Body of pancreas (tissue), 4 donors: ENCODE measurements at places on chromosomes 2 and 18.
A peak's percentile ranks its signal among the peaks of the same experiment; 100 is the strongest.

- H3K4me3 ChIP-seq = no peak overlapping the region
- DNase-seq = no peak
- no peaks in the 10 kb centered on the region for H3K36me3 ChIP-seq
- no peaks in the 10 kb centered on the region for H3K4me1 ChIP-seq
Observed at GRCh38 chr18:73733806-73734314, 413.8 kb downstream of the FBXO15 start.

GRCh38 chr2:74510272-74510671 lies 2.8 kb upstream of the PCGF1 start:
- no peak for DNase-seq
- H3K27me3 ChIP-seq = no peaks in the 10 kb centered on the region
- H3K36me3 ChIP-seq = no peaks in the 10 kb centered on the region
- H3K4me3 ChIP-seq = no peak overlapping the region
- peaks cover 46% of the 10 kb centered on the region for H3K4me1 ChIP-seq

- no peaks in the 10 kb centered on the region for H3K4me1 ChIP-seq
- no peak overlapping the region for H3K27ac ChIP-seq
- no peak for DNase-seq
- H3K36me3 ChIP-seq = no peaks in the 10 kb centered on the region
- H3K4me3 ChIP-seq = no peak overlapping the region
Observed at GRCh38 chr2:1854729-1855547, 110.6 kb upstream of the PXDN start.

- H3K4me3 ChIP-seq = no peak overlapping the region
- H3K27me3 ChIP-seq = no peaks in the 10 kb centered on the region
- no peaks in the 10 kb centered on the region for H3K36me3 ChIP-seq
- H3K27ac ChIP-seq = no peak overlapping the region
Observed at GRCh38 chr2:238848976-238849853, 1.3 kb downstream of the TWIST2 start.

DNA sequence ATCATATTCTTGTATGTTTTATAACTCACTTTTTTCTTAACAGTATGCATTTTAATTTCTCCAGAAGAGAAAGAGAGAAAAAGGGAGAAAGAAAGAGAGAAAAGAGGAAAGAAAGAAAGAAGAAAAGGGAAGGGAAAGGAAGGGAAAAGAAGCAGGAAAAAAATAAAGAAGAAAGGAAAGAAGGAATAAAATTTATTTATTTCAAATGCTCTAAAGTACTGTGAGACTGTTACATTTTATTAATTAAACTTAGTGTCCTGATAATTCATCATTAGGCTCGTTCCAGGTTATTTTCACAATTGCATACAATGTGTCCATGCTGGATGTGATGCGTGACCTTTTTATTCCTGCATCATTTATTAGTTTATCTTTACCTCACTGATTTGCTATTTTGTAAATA lies 1023.4 kb upstream of the KLHL29 start:
- H3K27ac ChIP-seq = no peak overlapping the region
- no peak for DNase-seq
- no peak overlapping the region for H3K4me3 ChIP-seq
- no peaks in the 10 kb centered on the region for H3K27me3 ChIP-seq

GRCh38 chr2:20314562-20315501 lies 35.8 kb downstream of the PUM2 start:
- peaks cover 13% of the 10 kb centered on the region for H3K36me3 ChIP-seq
- H3K4me1 ChIP-seq = peaks cover under 1% of the 10 kb centered on the region
- no peak for DNase-seq
- no peaks in the 10 kb centered on the region for H3K27me3 ChIP-seq

DNA sequence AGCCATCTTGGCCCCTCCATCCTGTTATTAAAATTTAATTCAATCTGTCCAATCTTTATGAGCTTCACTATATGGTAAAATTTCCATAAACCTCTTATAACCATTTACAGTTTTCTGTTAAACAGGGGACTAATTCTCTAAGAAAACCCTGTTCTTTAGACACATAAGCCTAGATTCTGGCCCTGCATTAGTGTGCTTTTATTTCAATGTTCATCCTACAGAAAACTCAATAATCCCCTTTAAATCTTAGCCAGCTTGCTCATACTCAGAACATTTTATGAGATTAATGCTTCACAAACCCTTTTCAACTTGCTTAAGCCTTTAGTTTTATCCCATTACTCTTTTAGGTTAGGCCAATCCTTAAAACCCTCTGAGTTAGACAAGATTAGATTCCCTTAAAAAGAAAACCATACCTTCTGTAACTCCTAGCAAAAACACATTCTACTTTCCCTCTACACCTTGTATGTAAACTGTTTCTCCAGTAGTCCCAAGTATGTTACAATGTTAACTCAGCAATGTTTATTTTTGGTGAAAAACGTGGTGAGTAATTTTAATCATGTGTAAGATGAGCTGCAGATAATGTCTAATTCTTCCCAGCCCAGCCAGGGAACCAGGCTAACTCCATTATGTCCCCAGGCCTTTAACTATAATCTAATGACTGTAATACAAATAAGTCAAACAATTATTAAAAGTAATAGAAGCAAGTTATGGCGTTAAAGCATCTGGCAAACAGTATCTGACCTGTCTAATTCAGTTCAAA lies 1953.4 kb upstream of the LRRTM1 start:
- H3K27ac ChIP-seq = no peak overlapping the region
- no peaks in the 10 kb centered on the region for H3K36me3 ChIP-seq
- DNase-seq = no peak
- H3K27me3 ChIP-seq = no peaks in the 10 kb centered on the region
- H3K4me1 ChIP-seq = no peaks in the 10 kb centered on the region
- H3K4me3 ChIP-seq = no peak overlapping the region

DNA sequence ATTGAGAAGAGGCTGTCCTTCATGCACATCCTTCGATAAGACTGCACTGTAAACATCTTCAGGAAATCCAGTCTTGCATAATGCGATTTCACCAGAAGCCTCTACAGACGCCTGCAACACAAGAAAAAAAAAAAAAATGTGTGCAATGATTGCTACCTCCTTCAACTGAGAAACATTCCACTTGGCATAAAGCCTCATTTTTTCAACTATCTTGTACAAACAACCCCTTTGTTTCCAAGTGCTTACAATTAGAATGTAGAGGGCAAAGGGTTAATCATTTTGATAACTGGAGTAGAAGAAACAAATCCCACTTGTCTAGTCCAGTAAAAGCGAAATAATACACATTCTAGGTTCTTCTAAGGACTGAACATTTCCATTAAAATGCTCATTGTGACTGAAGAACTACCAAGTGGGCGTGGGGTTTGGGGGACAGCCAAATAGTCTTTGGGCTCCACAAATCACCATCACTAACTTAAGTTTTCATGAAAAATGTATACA lies 29.2 kb downstream of the CDH2 start:
- H3K27ac ChIP-seq = no peak overlapping the region
- no peak for DNase-seq
- H3K4me1 ChIP-seq = no peaks in the 10 kb centered on the region
- H3K27me3 ChIP-seq = no peaks in the 10 kb centered on the region
- H3K4me3 ChIP-seq = no peak overlapping the region

GRCh38 chr18:49547701-49548100 lies 14.2 kb upstream of the LIPG start:
- DNase-seq = no peak
- no peaks in the 10 kb centered on the region for H3K27me3 ChIP-seq
- no peak overlapping the region for H3K4me3 ChIP-seq
- H3K4me1 ChIP-seq = no peaks in the 10 kb centered on the region
- no peaks in the 10 kb centered on the region for H3K36me3 ChIP-seq
- H3K27ac ChIP-seq = no peak overlapping the region

GRCh38 chr2:95234816-95235215 lies 27.5 kb downstream of the ZNF892 start:
- no peaks in the 10 kb centered on the region for H3K27me3 ChIP-seq
- H3K4me1 ChIP-seq = no peaks in the 10 kb centered on the region
- H3K27ac ChIP-seq = no peak overlapping the region

GRCh38 chr2:67783026-67783425 lies 279.8 kb downstream of the C1D start:
- H3K4me3 ChIP-seq = no peak overlapping the region
- H3K36me3 ChIP-seq = no peaks in the 10 kb centered on the region
- no peak overlapping the region for H3K27ac ChIP-seq

DNA sequence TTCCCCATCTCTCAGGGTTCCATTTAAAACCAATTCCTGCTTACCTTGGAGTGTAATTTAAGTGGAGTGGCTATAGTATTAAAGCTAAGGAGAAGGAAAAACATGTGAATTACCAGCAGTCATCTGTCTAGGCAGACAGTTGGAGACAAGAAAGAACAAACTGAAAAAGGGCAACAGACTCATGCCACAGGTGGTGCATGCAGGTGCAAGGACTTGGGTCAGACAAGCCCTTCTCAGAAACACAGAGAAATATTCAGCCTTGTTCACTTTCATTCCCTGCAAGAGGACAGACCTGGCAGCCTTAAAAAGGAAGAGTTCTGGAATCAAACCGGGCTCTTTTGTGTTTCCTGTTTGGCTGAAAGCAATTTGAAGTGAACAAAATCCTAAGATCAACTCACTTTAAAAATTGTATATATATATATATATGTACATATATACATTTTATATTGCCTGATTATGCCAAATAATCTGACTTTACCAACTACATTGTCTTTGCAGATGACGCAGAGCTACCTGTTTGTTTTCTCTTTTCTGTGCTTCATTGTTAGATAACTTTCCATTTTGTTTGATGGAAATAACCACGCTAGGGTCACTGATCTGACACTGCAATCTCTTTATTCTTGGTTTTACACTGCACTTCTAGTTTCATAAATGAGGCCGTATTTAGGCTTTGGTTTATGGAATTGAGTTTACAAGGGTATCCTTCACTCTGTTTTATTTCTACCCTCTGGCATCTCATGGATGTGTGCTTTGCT lies 35.1 kb upstream of the VPS54 start:
- H3K27ac ChIP-seq = no peak overlapping the region

DNA sequence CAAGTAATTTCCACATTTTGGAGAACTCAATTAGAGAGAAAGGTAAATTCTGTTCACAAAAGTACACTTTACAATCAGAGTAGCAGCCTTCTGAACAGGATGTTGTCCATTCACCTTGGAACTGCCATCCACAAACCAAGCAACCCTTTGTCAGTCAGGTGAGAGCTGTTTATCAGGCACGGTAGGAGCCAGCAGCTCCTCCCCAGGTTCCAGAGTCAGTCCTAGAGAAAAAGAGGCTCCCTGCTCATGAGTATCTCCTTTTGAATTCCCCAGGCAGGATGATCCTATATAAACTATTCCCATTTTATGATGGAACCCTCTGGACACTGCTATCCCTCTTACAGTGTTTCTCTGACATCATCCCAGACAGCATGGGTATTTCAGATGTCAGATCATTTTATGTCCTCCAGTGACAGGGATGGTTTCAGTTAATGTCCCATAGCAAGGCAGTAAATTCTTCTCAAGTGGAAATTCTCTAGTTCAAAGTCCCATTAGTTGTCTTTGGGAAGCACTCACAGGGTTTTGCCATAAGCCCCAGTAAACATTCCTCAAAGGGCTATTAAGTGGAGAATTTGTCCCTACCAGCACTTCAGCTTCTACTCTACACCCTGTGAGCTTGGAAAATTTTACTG lies 34.5 kb upstream of the CSRNP3 start:
- no peak overlapping the region for H3K27ac ChIP-seq
- H3K36me3 ChIP-seq = no peaks in the 10 kb centered on the region
- DNase-seq = no peak
- H3K4me3 ChIP-seq = no peak overlapping the region

DNA sequence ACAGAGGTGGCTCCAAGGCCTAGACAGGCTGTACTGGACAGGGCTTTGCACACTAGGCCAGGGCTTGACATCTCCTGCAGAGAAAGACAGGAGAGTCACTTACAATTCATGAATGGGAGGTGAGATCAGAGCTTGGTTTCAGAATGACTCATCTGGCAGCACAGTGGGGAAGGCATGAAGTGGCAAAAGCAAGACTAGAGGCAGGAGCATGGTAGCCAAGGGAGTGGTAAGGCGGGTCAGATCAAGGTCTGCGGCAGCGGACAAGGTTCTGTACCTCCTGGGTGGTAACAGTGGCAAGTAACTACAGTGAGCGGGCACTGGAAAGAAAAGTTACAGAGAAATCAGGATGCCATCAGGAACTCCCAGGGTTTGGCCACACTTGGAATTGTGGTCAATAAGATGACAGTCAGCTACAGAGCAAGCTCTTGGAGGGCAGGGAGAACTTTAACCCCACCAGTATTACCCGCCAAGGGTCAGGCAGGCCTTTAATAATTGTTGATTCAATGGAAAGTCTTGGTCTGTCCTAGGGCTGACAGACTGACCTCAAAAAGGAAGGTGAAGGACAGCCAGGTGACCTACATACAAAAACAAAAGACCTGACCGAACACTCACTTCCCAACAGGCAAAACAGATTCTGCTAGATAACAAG lies 5.7 kb downstream of the MCFD2 start:
- no peak for DNase-seq
- H3K27me3 ChIP-seq = no peaks in the 10 kb centered on the region
- H3K4me3 ChIP-seq = no peak overlapping the region
- H3K36me3 ChIP-seq = peaks cover 24% of the 10 kb centered on the region

DNA sequence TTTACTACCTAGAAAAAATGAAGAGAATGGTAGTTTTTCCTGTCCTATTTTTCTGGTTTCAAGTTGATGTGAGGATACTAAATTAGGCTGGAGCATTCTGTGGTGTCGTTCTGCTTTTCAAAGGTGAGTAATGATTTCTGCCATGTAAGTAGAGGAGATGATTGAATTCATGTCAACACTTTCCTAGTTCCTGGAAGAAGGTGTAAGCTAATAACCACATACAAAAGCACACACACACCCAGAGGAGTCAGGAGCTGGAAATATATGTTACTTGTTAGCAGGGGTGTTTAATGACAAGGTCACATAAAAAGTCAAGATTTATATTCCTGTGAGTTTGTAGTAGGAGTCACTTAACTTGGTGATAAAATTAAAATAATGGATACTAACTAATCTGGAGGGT lies 172.1 kb downstream of the TMX3 start:
- no peaks in the 10 kb centered on the region for H3K27me3 ChIP-seq
- H3K27ac ChIP-seq = no peak overlapping the region
- H3K36me3 ChIP-seq = no peaks in the 10 kb centered on the region
- H3K4me3 ChIP-seq = no peak overlapping the region
- DNase-seq = no peak
- H3K4me1 ChIP-seq = no peaks in the 10 kb centered on the region

DNA sequence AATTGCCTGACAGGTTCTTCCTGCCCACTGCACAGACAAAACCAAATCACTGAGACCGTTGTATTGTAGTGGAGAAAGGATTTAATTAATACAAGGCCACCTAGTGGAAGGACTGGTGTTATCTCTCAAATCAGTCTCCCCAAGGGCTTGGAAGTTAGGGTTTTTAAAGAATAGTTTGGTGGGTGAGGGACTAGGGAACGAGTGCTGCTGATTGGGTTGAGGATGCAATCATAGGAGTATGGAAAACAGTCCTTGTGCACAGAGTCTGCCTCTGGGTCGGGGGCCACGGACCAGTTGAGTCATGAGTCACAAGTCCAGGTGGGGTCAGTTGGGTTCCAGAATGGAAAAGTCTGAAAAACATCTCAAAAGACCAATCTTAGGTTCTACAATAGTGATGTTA lies 89.1 kb downstream of the B3GNT2 start:
- H3K27me3 ChIP-seq = no peaks in the 10 kb centered on the region
- DNase-seq = no peak
- no peak overlapping the region for H3K27ac ChIP-seq
- H3K4me1 ChIP-seq = no peaks in the 10 kb centered on the region
- no peaks in the 10 kb centered on the region for H3K36me3 ChIP-seq

GRCh38 chr2:85710687-85711577 lies 16.8 kb downstream of the GNLY start:
- no peak overlapping the region for H3K4me3 ChIP-seq
- no peak for DNase-seq
- H3K27ac ChIP-seq = peak overlapping the region; percentile 69
- H3K4me1 ChIP-seq = peaks cover 22% of the 10 kb centered on the region
- no peaks in the 10 kb centered on the region for H3K27me3 ChIP-seq

- DNase-seq = no peak
- no peaks in the 10 kb centered on the region for H3K36me3 ChIP-seq
- H3K4me1 ChIP-seq = no peaks in the 10 kb centered on the region
- H3K4me3 ChIP-seq = no peak overlapping the region
Observed at GRCh38 chr2:213004197-213004821, 147.1 kb downstream of the IKZF2 start.
